Activated CD4-positive, CD25-positive, alpha-beta regulatory T cell treated with anti-CD3 and anti-CD28 coated beads, Interleukin-2, amount 50 U/mL, for 24 hours (primary cell): ENCODE measurements at places on chromosomes 6 and 20.

DNA sequence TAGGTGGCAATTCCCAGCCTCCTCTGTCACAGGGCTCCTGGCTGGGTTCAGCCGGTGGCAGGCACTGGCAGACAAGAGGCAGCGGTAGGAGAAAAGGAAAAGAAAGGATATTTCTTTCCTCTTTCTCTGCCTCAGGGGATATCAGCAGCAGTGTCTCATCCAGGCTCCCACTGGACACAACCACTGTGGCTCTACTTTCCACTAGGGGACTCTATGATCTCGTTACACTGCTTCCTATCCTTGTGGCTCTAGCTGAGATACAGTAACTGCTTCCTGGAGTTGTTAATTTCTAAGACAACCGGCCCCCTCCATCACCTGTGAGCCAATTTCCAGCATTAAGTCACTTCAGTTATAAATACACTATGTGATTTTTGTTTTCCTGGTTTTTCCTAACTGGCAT, 102.0 kb upstream of the LRFN2 start:
- ATAC-seq = no peak

DNA sequence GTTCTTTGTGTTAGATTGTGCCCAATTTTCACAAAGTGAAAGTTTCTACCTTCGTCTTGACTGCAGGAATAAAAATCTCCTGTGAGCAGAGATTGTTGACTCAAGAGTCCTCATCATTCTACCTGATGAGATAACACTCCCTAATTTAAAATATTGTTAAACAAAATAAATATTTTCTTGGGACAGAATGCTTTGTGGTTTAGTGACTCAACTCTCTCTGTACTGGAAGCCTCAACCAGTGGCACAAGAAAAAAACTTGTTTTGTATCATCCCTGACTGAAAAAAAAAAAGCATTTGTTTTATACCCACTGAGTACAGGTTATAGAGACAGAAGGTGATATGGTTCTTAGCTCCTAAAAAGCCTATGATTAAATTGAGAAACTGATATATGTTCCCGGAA, 78.9 kb downstream of the CRYBG1 start:
- no peak for ATAC-seq

- no peak for ATAC-seq
These were observed 537.5 kb downstream of the BTBD3 start for GRCh38 chr20:12455148-12455547.

- no peak for ATAC-seq
These were observed 98.5 kb downstream of the TFAP2A start for GRCh38 chr6:10316373-10316721.

DNA sequence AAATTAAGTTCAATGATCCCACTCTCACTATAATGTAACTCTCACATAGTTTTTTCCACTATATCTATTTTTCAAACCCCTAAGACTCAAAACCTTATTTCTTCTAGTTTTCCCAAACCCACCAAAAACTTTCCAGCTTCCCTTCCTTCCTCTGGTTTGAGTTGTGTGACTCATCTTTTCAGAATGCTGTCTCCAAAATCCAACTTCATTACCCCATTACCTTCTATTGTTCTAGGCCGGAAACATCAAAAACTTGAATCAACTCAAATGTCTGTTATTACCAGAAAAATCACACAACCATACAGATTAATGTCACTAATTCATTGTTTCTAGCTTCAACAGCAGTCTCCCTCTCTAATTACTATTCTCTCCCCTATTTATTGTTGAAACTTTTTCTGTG, 1090.3 kb downstream of the HACE1 start:
- no peak for ATAC-seq

- no peak for ATAC-seq
These were observed 79.0 kb upstream of the RGS17 start for GRCh38 chr6:153210083-153210482.

DNA sequence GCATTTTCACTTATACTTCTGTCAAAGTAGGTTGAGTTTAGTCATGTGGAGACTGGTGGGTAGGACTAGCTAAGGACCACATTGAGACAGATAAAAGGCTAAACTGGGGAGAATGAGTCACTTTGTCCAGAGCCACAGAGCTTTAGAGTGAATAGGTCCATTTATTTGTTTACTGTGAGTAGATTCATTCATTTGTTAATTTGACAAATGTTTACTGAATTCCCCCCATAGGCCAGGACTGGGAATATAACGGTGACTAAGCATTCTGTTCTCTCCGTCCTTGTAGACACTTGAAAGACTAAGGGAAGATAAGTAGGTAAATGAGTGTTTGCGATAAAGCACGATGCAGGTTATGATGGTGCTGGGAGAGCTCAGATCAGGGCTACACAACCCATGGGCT, 699.7 kb upstream of the ID4 start:
- ATAC-seq = no peak

- ATAC-seq = no peak
These were observed 577.8 kb downstream of the MAFB start for GRCh38 chr20:40111282-40111681.

DNA sequence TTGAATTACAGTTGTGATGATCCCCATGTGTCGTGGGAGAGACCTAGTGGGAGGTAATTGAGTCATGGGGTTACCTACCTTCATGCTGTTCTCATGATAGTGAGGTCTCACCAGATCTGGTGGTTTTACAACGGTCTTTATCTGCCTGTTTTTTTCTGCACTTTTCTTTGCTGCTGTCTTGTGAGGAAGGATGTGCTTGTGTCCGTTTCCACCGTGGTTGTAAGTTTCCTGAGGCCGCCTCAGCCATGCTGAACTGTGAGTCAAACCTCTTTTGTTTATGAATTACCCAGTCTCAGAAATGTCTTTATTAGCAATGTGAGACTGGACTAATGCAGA, 6.5 kb upstream of the RANBP9 start:
- no peak for ATAC-seq

DNA sequence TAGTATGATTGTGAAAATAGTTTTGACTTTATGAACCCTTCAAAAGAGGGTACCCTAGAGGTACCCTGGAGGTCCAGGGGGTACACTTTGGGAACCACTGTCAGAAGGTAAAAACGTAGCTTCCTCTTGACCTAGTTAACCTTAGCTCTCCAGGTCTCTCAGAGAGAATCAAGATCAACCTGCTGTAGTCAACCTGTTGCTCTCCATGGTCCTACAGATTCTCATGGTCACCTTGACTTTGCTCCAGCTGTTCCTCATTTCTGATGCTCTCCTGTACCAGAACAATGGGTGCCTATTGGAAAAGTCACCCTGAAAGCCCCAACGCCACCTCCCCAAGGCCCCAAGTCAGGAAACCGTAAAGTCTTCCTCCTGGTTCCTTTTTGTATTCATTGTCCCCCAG, 294.4 kb upstream of the CDH4 start:
- ATAC-seq = no peak

GRCh38 chr6:43708860-43709653, 21.5 kb upstream of the MRPS18A start:
- no peak for ATAC-seq

DNA sequence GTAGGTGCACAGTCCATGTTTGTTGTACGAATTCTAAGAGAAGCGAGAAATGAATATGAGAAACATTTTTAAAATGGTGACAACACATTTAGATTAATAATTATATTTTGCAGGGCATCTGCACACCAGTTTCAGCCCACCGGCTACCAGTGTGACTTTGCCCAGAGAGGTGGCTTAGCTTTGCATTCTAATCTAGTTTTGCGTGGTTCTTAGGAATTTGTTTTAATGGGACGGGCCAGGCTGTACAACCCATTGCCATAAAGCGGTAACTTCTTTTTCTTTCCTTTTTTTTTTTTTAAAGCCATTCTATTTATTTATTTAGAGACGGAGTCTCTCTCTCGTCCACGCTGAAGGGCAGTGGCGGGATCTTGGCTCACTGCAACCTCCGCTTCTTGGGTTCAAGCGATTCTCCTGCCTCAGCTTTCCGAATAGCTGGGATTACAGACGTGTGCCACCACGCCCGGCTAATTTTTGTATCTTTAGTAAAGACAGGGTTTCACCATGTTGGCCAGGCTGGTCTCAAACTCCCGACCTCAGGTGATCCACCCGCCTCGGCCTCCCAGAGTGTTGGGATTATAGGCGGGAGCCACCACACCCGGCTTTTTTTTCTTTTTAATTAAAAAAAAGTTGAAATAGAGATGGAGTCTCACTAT, 829 bp downstream of the MANBAL start:
- ATAC-seq = no peak

GRCh38 chr6:143772116-143773086, 70.7 kb upstream of the LTV1 start:
- peak; percentile 68 for ATAC-seq

- peak; percentile 78 for ATAC-seq
These were observed 1.6 kb downstream of the SLC17A9 start for GRCh38 chr20:62953839-62954703.

GRCh38 chr6:126764104-126764503, 354.4 kb upstream of the RSPO3 start:
- ATAC-seq = no peak

DNA sequence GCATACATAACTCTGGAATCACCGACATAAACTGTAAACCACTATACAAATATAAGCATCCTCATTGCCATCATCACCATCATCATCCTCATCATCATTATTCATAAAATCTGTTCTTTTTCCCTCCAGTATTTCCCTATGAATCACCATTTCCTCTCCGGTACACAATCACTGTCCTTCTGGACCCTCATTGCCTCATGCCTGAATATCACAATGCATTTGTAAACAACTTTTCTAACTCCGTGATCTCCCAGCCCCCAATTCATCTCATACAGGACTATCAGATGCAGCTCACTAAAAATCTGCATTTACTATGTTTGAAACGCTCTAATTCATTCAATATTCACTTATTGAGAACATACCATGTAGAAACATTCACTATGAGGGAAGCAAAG, 339.7 kb downstream of the TBC1D32 start:
- ATAC-seq = no peak

- no peak for ATAC-seq
These were observed 44.0 kb downstream of the BMP2 start for GRCh38 chr20:6811262-6812035.

DNA sequence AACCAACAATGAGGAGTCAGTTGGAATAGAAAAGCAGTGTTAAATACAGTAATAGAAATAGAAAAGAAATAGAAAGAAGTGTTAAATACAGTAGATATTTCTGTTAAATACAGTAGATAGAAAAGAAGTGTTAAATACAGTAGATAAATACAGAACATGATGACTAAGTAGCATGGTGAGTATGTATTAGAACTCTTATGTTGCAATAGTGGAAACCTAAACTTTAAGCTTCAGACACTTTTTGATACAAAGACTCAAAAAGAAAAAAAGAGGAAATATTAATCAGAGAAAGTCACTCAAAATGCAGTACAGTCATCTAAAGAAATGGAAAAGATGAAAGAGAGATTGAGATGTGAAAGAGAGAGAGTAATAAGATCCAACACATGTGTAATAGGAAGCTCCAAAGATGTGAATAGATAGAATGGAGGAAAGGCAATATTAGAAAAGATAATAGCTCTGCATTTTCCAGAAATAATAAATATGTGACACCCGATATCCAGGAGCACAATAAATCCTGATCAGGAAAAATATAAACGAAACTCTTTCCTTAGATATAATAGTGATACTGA, 131.5 kb upstream of the KCNK16 start:
- ATAC-seq = no peak

DNA sequence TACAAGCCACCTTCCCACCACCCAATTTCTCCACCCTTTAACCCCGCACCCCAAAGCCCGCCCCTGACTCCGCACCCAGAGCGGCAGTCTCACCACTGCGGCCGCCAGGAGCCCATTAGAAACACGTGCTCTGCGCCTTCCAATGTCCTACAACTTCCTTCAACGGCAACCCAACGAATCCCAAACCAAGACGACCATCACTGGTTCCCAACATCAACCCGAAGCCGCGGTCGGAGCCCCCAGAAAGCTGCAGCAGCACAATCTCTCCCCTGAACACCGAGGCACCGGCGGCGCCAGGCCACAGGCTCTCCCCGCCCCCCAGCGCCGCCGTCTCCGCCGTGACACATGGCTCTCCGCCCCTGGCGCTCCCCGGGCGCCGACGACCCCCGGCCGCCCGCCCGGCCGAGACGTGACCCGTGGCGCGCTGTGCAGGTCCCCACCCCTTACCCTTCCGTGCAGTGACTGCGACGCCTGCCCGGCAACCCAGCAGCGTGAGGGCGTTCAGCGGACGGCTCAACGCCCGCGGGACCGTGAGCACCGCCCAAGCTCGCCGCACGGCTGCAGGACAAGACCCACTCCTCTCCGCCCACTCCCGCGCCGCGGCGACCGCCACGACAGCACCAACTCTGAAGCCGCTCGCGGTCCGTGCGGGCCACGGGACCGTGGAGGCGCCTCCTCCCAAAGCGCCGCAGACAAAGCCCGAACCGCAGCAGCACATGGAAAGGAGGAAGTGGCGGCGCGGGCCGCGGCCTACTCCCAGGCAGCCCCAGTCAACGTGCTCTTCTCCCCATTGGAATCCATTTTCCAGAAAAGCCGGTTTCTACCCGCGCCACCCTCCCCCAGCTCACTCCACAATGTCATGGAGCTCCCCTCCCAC, 551 bp downstream of the SYNCRIP start:
- ATAC-seq = peak; percentile 0

- ATAC-seq = no peak
These were observed 52.3 kb upstream of the CITED2 start for GRCh38 chr6:139426795-139427194.

GRCh38 chr20:8172191-8172590, 40.1 kb downstream of the PLCB1 start:
- ATAC-seq = no peak

DNA sequence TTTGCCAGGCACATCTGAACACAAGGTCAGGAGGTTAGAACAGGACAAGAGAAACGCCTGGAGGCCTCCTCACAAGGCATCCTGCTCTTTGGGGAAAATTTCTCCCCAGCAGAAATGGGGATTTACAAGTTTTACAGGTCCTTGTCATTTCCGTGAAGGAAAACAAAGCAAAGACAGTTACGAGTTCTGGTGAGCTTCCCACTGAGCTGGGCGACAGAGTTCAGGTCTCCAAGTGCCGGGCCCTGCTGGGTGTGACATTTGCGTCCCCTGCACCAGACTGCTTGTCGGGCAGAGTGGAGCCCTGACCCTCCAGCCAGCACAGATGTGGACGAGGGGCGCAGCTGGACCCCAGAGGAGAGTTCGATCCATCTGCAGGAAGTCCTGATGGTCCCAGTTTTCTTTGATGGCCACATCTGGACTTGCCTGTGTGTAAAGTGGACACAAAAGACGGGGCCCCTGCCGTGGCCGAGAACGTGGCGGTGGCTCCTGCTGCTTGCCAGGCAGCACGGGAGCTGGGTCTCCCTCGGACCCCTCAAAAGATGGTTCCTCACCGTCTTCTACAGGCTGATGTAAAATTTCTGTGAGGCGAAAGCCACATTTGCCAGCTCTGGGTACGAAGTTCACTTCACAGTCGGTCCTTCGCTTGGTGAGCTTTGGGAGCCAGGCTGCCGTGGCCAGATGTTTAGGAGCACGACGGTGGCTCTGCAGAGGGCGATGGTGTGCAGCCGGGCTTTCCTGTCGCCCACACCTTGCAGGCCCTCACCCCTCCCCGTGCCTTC, 5.2 kb upstream of the ADRM1 start:
- no peak for ATAC-seq

GRCh38 chr6:52517502-52518278, 59.2 kb downstream of the TRAM2 start:
- peak; percentile 85 for ATAC-seq
